ENCODE measurements at places on chromosomes 12 and 14.

DNA sequence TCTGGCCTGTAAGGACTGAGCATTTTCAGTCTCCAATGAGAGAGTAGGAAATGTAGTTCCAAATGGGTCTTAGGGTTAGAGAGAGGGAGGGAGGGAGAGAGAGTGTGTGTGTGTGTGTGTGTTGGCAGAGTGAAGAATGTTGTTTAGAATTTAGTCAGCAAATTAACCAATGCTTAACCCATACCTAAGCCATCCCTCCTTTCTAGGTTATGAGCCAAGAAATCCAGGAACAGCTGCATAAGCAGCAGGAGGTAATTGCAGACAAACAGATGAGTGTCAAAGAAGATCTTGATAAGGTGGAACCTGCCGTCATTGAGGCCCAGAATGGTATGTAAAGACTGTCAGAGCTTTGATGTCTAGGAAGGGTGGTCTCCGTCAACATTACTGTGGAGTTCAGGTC lies 56.9 kb downstream of the HSP90AA1 start:
- no peak overlapping the region for H3K4me3 ChIP-seq
- no peaks in the 10 kb centered on the region for H3K27me3 ChIP-seq
- H3K36me3 ChIP-seq = peaks cover 99% of the 10 kb centered on the region
- H3K4me1 ChIP-seq = no peaks in the 10 kb centered on the region
- no peak overlapping the region for H3K27ac ChIP-seq

- no peaks in the 10 kb centered on the region for H3K27me3 ChIP-seq
- H3K27ac ChIP-seq = no peak overlapping the region
- no peak overlapping the region for H3K4me3 ChIP-seq
- H3K4me1 ChIP-seq = no peaks in the 10 kb centered on the region
These were observed 88.7 kb downstream of the PLBD1 start for GRCh38 chr12:14479004-14479403.

GRCh38 chr12:115770643-115771042 lies 506.9 kb downstream of the MED13L start:
- peaks cover 5% of the 10 kb centered on the region for H3K27me3 ChIP-seq
- DNase-seq = no peak
- H3K4me3 ChIP-seq = no peak overlapping the region
- no peaks in the 10 kb centered on the region for H3K36me3 ChIP-seq

DNA sequence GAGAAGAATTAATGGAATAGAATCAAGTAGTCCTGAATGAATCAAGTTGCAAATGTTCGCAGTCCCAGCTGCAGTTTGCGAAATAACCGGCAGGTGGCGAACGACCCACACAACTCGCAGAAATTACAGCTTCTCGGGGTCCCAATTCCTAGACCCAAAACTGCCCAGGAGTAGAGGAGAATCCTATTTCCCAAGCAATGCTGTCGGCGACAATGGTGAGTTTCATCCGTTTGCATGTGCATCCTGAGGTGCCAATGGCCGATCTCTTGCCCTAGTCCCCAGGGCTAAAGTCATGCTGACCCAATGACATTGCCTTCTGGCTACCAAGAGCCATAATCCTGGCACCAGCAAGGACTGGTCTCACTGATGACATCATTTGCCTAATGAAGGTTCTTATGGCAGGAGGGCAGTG lies 8.5 kb upstream of the ASCL1 start:
- H3K4me3 ChIP-seq = no peak overlapping the region
- H3K27ac ChIP-seq = no peak overlapping the region
- no peaks in the 10 kb centered on the region for H3K36me3 ChIP-seq

GRCh38 chr12:14651371-14651770 lies 45.0 kb downstream of the GUCY2C start:
- no peaks in the 10 kb centered on the region for H3K4me1 ChIP-seq
- H3K27me3 ChIP-seq = no peaks in the 10 kb centered on the region
- H3K27ac ChIP-seq = no peak overlapping the region
- no peaks in the 10 kb centered on the region for H3K36me3 ChIP-seq

DNA sequence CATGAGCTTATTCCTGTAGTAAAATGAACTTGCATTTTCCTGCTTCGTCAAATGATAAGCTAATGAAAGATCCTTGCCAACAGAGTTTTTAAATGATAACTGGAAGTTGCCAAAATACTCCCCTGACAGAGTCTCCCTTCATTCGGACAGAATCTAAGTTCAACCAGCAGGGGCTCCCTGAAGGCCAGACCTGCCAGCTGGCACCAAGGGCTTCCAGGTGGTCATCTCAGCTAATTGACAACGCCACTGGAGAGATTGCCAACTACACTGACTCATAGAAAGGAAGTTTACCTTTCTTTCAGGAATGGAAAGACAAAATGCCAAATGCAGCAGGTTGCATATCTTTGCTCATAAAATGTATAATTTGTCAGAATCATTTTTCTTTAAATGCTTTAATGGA lies 462.8 kb downstream of the GXYLT1 start:
- no peak overlapping the region for H3K4me3 ChIP-seq
- H3K36me3 ChIP-seq = no peaks in the 10 kb centered on the region
- no peaks in the 10 kb centered on the region for H3K4me1 ChIP-seq
- H3K27me3 ChIP-seq = no peaks in the 10 kb centered on the region
- no peak for DNase-seq

DNA sequence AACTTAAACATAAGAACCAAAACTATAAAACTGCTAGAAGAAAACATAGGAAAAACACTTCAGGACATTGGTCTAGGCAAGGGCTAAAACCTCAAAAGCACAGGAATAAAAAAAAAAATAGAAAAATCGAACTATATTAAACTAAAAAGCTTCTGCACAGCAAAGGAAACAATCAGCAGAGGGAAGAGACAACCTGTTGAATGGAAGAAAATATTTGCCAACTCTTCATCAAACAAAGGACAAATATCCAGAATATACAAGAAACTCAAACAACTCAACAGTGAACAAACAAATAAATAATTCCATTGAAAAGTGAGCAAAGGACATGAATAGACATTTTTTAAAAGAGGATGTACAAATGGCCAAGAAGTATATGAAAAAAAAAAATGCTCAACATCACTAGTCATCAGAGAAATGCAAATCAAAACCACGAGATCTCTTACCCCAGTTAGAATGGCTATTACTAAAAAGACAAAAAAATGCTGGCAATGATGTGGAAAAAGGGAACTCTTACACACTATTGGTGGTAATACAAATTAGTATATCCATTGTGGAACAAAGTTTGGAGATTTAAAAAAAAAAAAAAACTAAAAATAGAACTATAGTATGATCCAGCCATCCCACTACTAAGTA lies 152.0 kb downstream of the NDUFA12 start:
- DNase-seq = no peak
- H3K27ac ChIP-seq = no peak overlapping the region
- H3K27me3 ChIP-seq = no peaks in the 10 kb centered on the region
- H3K4me1 ChIP-seq = no peaks in the 10 kb centered on the region
- H3K36me3 ChIP-seq = no peaks in the 10 kb centered on the region
- no peak overlapping the region for H3K4me3 ChIP-seq

GRCh38 chr12:88684610-88685009 lies 104.3 kb upstream of the KITLG start:
- H3K27me3 ChIP-seq = no peaks in the 10 kb centered on the region
- H3K4me3 ChIP-seq = no peak overlapping the region
- H3K36me3 ChIP-seq = no peaks in the 10 kb centered on the region
- DNase-seq = no peak

DNA sequence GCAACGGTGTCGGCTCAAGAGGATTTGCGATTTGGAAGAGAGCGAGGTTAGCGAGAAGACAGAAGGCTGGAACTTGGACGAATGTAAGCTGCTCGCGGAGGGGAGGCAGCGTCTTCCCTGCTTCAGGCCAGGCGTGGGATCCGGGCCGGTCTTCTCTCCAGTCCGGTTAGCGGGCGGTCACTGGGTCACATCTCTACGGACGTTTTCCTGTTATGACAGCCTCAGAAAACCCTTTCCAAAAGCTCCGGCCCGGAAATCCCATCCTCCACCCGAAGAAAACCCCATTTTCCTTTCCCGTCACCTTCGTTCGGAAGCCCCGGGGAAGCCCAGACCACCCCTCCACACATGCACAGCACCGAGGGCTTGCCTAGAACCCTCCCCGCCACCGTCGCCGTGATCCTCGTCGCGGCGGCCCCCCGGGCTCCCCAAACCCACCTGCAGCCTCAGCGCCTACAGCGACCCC lies 268 bp downstream of the NDUFB1 start:
- DNase-seq = peak; percentile 33
- no peaks in the 10 kb centered on the region for H3K27me3 ChIP-seq
- H3K4me3 ChIP-seq = peak overlapping the region; percentile 92
- H3K4me1 ChIP-seq = peaks cover 37% of the 10 kb centered on the region

- no peak for DNase-seq
- no peaks in the 10 kb centered on the region for H3K36me3 ChIP-seq
- H3K27me3 ChIP-seq = no peaks in the 10 kb centered on the region
- no peaks in the 10 kb centered on the region for H3K4me1 ChIP-seq
These were observed 60.6 kb downstream of the PIWIL1 start for GRCh38 chr12:130398100-130398848.

- no peak overlapping the region for H3K4me3 ChIP-seq
- H3K27me3 ChIP-seq = no peaks in the 10 kb centered on the region
- no peaks in the 10 kb centered on the region for H3K36me3 ChIP-seq
- H3K27ac ChIP-seq = no peak overlapping the region
- no peaks in the 10 kb centered on the region for H3K4me1 ChIP-seq
These were observed 2.1 kb upstream of the GPR132 start for GRCh38 chr14:105067140-105067968.

DNA sequence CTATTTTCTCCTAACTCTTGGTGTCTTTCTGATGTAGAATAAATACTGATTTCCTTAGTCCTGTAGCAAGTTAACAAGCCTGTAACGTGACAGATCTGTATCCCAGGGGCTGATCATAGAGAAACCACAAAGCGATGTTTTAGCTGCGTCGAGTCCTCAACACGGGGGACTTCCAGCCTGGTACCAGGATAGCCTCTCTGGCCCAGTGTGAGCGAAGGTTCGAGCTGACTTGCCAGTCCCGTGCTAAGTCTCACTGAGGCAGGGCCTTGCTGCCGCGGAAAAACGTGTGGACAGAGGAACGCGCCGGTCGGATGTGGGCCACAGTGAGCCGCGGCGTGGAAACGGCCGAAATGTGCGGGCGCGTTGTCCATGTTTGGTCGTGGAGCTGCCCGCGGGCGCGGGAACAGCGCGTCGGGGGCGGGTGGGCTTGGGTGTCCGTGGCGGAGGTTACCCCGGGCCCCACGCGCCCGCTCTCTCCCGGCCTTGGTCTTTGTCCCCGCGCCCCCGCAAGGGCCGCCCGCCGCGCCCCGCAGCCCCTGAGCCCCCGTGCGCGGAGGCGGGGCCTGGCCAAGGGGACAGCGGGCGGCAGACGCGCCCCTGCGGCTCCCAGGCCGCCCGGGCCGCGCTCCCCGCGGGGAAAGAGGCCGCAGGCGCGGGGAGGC lies 531 bp upstream of the EML1 start:
- H3K27ac ChIP-seq = peak overlapping the region; percentile 71
- no peaks in the 10 kb centered on the region for H3K27me3 ChIP-seq
- H3K4me1 ChIP-seq = peaks cover 26% of the 10 kb centered on the region
- H3K36me3 ChIP-seq = no peaks in the 10 kb centered on the region

- DNase-seq = no peak
- no peaks in the 10 kb centered on the region for H3K36me3 ChIP-seq
- H3K27me3 ChIP-seq = no peaks in the 10 kb centered on the region
- H3K4me1 ChIP-seq = peaks cover 4% of the 10 kb centered on the region
- H3K27ac ChIP-seq = no peak overlapping the region
- no peak overlapping the region for H3K4me3 ChIP-seq
These were observed 6.5 kb downstream of the CBLN3 start for GRCh38 chr14:24422694-24423601.

DNA sequence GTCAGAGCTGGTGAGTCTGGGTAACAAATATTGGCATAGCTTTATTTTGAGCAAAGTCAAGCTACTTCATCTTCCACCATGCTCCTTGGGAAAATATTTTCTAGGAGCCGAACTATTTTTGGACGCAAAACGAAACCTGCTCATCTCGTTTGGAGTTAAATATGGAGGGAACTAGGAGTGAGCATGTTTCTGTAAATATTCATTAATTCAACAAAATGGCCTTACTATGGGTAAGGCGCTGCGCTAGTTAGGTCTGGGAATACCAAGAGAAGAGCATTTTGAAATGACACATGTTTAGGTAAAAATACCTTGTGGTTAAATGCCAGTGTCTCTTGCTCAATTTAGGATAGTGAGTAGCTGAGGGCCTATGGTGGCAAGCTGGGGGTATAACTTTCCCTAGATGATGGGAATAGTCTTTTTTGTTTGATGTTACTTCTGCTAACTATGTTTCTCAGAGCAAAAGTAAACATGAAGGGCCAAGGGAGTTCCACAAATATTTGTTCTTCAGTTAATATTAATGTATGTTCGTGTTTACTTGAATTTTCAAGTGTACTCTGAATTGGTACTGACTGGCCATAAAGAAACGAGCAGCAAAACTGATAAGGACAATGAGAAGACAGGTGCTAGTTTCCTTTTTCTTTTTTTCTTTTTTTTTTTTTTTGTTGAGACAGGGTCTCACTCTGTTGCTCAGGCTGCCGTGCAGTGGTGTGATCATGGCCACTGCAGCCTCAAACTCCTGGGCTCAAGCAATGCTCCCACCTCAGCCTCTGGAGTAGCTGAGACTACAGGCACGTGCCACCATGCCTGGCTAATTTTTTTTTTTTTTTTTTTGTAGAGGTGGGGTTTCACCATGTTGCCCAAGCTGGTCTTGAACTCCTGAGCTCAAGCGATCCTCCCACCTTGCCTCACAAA lies 77.7 kb downstream of the MAP1LC3B2 start:
- H3K4me1 ChIP-seq = no peaks in the 10 kb centered on the region
- no peaks in the 10 kb centered on the region for H3K27me3 ChIP-seq
- H3K4me3 ChIP-seq = no peak overlapping the region

DNA sequence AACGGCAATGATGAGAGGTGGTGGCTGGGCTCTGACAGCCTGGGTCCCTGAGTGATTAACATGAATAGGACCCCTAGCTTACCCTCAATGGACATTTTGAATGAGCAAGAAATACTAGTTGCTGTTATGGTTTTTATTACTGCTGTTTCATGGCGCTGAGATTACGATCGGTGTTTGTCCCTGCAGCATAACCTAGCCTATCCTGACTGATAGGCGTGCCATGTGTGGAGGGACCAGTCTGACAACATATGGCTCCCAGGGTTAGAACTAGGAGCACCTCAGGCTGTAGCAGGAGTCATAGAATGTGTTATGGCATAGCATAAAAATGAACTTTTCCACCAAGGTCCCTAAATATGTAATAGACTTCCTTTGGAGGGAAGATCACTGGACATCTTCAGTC lies 137.5 kb upstream of the HIF1A start:
- H3K36me3 ChIP-seq = no peaks in the 10 kb centered on the region
- H3K27me3 ChIP-seq = no peaks in the 10 kb centered on the region
- H3K27ac ChIP-seq = no peak overlapping the region

DNA sequence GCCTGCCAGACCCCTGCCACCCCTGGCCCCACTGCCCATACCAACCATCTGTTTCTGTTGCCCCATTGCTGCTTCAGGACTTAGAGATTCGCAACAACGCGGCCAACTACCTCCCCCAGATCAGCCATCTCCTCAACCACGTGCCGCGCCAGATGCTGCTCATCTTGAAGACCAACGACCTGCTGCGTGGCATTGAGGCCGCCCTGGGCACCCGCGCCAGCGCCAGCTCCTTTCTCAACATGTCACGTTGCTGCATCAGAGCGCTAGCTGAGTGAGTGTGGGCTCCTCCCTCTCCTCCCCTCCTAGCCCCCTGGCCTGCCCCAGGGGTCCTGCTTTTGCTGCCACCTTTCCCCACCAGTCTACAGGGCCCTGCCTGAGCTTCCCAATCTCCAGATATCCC lies 131.5 kb downstream of the ADCK1 start:
- H3K4me1 ChIP-seq = no peaks in the 10 kb centered on the region
- no peak overlapping the region for H3K27ac ChIP-seq
- H3K27me3 ChIP-seq = no peaks in the 10 kb centered on the region

- peak; percentile 4 for DNase-seq
- peaks cover 3% of the 10 kb centered on the region for H3K4me1 ChIP-seq
- no peak overlapping the region for H3K4me3 ChIP-seq
- H3K27me3 ChIP-seq = no peaks in the 10 kb centered on the region
- H3K27ac ChIP-seq = peak overlapping the region; percentile 57
- no peaks in the 10 kb centered on the region for H3K36me3 ChIP-seq
These were observed 281.7 kb upstream of the AMIGO2 start for GRCh38 chr12:47361389-47362021.
